Uterus (tissue), 4 donors: ENCODE measurements at places on chromosomes 1 and 21. TPM values are rescaled to one million over a fixed set of nuclear protein-coding genes. Genes with fewer than 3 reads are reported as not detected.

DNA sequence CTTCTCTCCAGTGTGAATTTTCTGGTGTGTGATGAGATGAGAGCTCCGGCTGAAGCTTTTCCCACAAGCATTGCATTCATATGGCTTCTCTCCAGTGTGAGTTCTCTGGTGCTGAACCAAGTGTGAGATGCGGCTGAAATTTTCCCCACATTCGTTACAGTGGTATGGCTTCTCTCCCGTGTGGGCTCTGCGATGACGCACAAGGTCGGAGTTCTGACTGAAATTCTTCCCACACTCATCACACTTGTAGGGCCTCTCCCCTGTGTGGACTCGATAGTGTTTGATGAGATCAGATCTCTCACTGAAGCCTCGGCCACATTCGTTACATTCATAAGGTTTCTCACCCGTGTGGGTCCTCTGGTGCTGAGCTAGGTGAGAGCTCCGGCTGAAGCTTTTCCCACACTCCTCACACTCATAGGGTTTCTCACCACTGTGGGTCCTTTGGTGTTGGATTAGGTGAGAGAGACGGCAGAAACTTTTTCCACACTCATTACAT, 7.4 kb downstream of the ZNF436 start:
- no peaks in the 10 kb centered on the region for H3K4me1 ChIP-seq
- no peak for DNase-seq
- no peaks in the 10 kb centered on the region for H3K36me3 ChIP-seq
- H3K4me3 ChIP-seq: no peak overlapping the region
- no peak overlapping the region for H3K27ac ChIP-seq

GRCh38 chr1:65527707-65528503, 107.4 kb downstream of the LEPR start:
- peak overlapping the region; percentile 75 for H3K27ac ChIP-seq
- no peaks in the 10 kb centered on the region for H3K36me3 ChIP-seq
- DNase-seq: no peak

Gene GPX7
- 125 TPM for total RNA-seq

DNA sequence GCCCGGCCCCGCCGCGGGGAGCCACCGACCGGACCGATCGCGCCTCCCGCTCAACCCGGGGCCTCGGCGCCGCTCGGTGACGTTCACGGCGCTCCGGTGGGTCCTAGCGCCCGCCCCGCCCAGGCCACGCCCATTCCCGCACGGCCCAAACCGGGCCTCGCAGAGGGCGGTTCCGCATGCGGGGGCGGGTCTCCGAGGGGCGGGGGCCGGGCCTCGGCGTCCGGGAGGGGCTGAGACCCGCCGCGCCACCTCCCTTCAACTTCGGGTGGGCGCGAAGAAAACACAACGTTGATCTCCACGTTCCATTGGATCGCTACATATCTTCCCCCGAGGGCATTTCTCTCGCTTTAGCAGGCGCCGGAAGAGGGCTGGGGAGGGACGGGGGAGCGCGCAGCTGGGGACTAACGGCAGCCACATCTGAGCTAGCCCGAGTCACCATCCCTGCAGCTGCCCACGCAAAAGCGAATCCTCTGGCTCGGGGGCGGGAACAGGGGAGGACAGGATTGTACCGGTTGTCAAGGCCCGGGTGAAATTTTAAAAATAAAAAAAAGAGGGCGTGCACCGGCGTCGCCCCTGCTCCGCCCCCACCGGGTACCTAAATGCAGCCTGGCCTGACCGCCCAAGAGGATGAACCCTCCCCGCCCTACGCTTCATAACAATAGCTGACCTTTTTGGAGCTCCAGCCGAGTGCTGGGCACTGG, at the start of gene MAD2L2:
Gene MAD2L2, minus strand, starts transcription at position 78 of the 701 bp plus-strand sequence. CDS start 547 bp downstream, outside the sequence.
- H3K27ac ChIP-seq: peak within 1 kb of the TSS; percentile 87
- H3K4me3 ChIP-seq: peak within 1 kb of the TSS; percentile 85
- no peaks in the 10 kb centered on the region for H3K36me3 ChIP-seq
- no peaks in the 10 kb centered on the region for H3K27me3 ChIP-seq
- DNase-seq: peak; percentile 88

DNA sequence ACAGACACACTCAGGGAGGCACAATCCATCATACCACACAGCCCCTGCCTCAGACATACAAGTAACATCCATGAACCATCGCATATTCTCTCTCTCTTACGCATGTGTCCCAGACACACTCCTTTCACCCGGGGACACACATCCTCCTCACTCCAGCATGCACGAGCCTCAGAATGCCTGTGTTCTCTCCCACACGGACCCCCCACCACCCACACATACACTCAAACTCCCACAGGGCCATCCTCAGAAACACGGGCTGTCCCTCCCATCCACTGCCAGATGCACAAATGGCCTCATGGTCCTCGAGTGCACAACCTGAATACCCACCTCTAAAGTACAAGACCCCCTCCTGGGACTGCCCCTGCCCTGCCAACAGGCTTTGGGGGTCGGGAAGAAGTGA, 2.2 kb upstream of the C1QC start:
- H3K4me1 ChIP-seq: no peaks in the 10 kb centered on the region
- no peak for DNase-seq
- H3K27me3 ChIP-seq: no peaks in the 10 kb centered on the region
- no peaks in the 10 kb centered on the region for H3K36me3 ChIP-seq
- no peak overlapping the region for H3K4me3 ChIP-seq

DNA sequence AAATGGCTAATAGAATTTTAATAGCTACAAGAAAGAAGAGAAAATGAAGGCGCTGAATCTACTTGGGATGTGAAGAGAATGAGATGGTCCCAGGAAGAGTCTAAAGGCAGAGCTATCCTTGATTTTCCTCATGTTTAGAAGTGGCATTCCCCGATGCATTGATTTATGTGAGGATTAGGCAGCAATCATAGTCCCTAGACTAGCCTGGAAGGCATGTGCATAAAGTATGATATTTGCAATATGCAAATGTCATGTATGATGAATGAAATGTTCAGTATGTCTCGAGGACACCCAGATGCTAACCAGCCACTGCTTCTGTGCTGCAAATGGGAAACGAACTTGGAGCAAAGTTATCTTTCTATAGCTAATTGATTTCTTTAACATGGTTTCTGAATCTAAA, 641.5 kb upstream of the PLXNA2 start:
- no peak overlapping the region for H3K4me3 ChIP-seq
- no peaks in the 10 kb centered on the region for H3K4me1 ChIP-seq
- H3K27ac ChIP-seq: no peak overlapping the region
- no peaks in the 10 kb centered on the region for H3K27me3 ChIP-seq
- DNase-seq: no peak

Gene KCNK2
- total RNA-seq: not detected

Gene AMY2A
- 0.27 TPM for total RNA-seq

- no peak overlapping the region for H3K27ac ChIP-seq
- no peaks in the 10 kb centered on the region for H3K27me3 ChIP-seq
- H3K36me3 ChIP-seq: no peaks in the 10 kb centered on the region
- DNase-seq: no peak
- no peaks in the 10 kb centered on the region for H3K4me1 ChIP-seq
Measured at GRCh38 chr21:33063375-33063883, 6.5 kb upstream of the OLIG1 start.

GRCh38 chr1:118151312-118151937, 33.6 kb downstream of the SPAG17 start:
- no peaks in the 10 kb centered on the region for H3K36me3 ChIP-seq
- H3K4me3 ChIP-seq: no peak overlapping the region
- H3K4me1 ChIP-seq: no peaks in the 10 kb centered on the region
- DNase-seq: no peak

DNA sequence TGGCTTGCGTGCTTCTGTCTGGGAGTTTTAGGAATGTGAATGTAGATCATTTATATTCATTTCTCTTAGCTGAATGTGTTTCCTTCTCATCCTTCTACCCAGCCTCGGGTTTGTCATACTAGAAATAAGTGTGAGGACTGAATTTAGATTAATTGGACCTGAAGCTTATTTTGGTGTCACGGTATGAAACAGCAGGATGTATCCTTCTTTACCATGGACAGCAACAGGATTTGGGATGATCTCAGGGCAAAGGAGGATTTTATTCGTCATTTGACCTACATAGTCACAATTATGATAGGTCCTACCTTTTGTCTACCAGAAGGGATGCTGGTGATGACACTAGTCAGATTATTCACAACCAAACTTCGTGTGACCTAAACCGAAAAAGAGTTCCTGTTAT, 127.4 kb downstream of the FMN2 start:
- H3K4me3 ChIP-seq: no peak overlapping the region
- DNase-seq: no peak
- H3K27me3 ChIP-seq: no peaks in the 10 kb centered on the region

DNA sequence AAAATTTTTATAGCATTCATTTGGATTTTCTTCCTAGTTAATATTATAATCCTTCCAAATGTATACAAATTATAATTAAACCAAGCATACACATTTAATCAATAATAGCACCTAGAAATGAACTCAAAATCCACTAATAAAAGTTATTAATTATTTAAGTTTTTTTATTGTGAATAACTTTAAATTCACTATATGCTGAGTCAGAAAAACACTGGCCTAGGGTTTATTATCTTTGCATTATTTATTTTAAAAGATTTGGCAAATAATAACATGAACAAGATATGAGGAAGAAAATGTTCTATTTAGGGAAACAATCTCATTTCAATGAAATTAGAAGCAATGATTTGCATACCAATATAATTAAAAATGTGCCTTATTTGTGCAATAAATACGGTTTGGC, 951.5 kb downstream of the KCNT2 start:
- no peak for DNase-seq
- H3K36me3 ChIP-seq: no peaks in the 10 kb centered on the region
- H3K27me3 ChIP-seq: no peaks in the 10 kb centered on the region
- H3K27ac ChIP-seq: no peak overlapping the region
- no peak overlapping the region for H3K4me3 ChIP-seq

Gene CAMK2N1
- total RNA-seq: 12.6 TPM

Gene FOXO6
- total RNA-seq: 7.6 TPM

DNA sequence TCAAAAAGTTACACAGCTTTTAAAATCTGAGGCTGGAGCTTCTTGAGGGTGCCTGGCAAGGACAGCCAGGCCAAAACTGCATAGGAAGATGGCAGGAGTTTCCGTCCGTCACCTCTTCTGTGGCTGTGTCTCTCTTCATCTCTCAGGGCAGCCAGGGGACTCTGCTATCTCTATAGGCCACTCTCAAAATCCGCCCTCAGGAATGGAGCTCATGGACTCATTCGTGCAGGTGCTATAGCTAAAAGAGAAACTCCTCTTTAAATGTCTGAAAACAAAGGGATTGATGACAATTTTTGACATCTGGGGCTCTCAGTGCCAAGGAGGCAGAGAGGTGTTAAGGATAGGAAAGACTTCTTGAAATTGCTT, 27.2 kb downstream of the OVAAL start:
- H3K27me3 ChIP-seq: no peaks in the 10 kb centered on the region
- no peaks in the 10 kb centered on the region for H3K36me3 ChIP-seq
- no peak overlapping the region for H3K4me3 ChIP-seq
- no peaks in the 10 kb centered on the region for H3K4me1 ChIP-seq
- DNase-seq: no peak

GRCh38 chr1:211356723-211357407, 30.2 kb downstream of the TRAF5 start:
- H3K27ac ChIP-seq: no peak overlapping the region
- no peaks in the 10 kb centered on the region for H3K4me1 ChIP-seq
- DNase-seq: no peak
- H3K4me3 ChIP-seq: no peak overlapping the region

Gene PAPPA2
- total RNA-seq: not detected

DNA sequence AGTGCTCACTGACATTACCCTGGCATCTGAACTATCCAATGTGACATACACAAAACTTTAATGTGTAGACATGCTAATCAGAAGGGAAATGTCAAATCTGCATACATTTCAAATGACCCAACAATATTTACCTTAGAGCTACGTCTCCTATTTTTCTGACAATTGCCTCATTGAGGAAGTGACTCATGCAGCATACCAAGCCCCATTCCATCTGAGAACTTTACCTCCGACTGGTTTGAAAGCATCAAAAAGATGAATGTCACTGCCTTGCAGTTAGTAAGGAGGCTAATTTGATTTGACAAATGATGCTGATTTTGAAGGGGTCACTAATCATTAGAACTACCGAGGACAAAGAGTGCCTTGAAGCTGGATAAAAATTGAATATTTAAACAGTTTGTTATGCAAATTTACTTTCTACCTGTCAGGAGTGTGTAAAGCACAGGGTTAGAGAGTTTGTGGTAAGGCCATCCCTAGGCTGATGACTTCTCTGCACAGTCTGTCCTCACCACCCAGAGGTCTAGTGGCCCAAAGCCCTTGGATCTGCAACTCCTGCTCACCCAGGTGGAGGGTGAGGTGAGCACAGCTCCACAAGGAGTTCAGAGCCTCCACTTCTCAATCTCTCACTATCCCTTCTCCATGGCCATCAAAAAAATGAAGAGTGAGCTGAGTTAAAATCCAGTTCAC, 500.3 kb upstream of the C1orf87 start:
- H3K27me3 ChIP-seq: peaks cover 1% of the 10 kb centered on the region
- H3K4me1 ChIP-seq: no peaks in the 10 kb centered on the region
- DNase-seq: no peak
- H3K4me3 ChIP-seq: no peak overlapping the region
- H3K27ac ChIP-seq: no peak overlapping the region
- H3K36me3 ChIP-seq: no peaks in the 10 kb centered on the region

Gene WDR64
- not detected for total RNA-seq

Gene STYXL2
- total RNA-seq: not detected

DNA sequence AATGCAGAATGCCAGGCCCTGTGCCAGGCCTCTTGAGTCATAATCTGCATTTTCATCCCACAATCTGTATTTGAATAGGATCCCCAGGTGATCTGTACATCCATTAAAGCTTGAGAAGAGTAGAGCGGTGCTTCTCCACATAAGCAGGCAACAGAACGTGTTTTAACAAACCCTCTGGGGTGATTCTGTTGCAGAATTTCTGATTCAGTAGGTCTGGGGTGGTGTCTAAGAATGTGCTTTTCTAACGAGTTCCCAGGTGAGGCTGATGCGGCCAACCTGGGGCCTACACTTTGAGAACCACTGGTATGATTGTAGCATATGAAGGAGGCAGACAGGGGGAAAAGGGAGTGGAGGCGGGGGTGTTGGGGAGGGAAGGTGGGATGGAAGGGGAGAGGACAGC, 78.4 kb upstream of the POU3F1 start:
- no peak for DNase-seq
- H3K4me3 ChIP-seq: no peak overlapping the region
- no peaks in the 10 kb centered on the region for H3K4me1 ChIP-seq

DNA sequence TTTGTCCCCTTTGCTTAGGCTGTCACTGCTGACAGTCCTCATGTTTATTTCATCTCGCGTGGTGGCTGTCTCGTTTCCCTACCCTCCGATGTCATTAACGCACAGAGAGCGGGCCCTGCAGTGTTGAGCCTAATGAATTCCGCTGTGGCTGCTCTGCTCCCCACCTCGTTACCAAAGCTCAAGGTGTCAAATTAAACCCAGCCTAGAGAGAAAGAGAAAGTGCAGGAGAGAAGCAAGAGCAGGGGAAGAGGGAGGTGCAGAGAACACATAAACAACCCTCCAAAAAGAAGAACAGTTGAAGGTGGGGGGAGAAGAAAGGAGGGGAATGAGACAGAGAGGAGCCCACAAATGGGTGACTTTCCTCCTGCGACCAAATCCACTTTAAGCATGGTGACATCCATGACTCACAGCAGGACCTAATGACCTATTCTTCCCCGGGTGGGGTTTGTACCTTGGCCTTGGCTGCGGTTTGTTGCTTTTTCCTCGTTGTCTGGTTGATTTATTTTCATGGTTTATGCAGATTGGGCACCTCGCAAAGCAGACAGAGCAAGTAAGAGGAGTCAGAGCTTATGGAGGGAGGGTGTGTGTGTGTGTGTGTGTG, 92.5 kb downstream of the PBX1 start:
- H3K27me3 ChIP-seq: no peaks in the 10 kb centered on the region
- H3K4me3 ChIP-seq: no peak overlapping the region
- peaks cover 22% of the 10 kb centered on the region for H3K4me1 ChIP-seq
- H3K36me3 ChIP-seq: no peaks in the 10 kb centered on the region
- peak overlapping the region; percentile 89 for H3K27ac ChIP-seq
